WTC11 (cell line): ENCODE measurements at places on chromosomes 6 and 20.
A peak's percentile ranks its signal among the peaks of the same experiment; 100 is the strongest.

- DNase-seq, result no peak
Observed at GRCh38 chr6:119612176-119612891, 262.8 kb upstream of the MAN1A1 start.

DNA sequence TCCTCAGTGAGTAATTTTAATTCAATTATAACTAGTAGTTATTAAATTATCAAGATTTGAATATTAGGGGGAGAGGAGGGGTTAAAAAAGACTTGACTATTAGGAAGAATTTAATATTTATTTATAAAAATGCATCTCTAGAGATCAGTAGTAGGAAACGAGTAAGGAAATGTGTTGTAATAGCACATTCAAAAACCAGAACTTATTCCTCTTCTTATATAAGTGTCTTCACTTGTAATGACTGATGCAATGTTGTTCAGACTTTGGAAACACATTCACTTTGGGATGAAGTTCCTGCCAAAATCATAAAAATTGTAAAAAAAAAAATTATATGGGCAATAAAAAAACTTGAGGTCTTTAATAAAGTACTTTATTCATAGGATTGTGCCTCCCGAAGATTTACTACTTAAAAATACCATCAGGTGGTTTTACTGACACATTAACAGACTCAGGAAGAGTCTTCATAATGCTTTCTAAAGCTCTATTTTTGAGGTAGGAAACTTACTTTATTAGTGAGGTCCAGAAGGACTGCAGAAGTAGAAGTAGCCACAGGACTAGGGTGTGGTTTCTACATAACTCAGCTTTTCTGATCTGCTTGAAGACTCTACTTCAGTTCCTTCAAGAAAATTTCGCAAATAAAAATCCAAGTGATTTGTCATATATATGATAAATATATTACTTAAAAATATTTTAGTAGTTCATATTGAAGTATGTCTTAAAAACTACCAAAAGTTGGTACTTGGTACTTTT is 59.8 kb downstream of the CCDC170 start:
- DNase-seq, result no peak

DNA sequence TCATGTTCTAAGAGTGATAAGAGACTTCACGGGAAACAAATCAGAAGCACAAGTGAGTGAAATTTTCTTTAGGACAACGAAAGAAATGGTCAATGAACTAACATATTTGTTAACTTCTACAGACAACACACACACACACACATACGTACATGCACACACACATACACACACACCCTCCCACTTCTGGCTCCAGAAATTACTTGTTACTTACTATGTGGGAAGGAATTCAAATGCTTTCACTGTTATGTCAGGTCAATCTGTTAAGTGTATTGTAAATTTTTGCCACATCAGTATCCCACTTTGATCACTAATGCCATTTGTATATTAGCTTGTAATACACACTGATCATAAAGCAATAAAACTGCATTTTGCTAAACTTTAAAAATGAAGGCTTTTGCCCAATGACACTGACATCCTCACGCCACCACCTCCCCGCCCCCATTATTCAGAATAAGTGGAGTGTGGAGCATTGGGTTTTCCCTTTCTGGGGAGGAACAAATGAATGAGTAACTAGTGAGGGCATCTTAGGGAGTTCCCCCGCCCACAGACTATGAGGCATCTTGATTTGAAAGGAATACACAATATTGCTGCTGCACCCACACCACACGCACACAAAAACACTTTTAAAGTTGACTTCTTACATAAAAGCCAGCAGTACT is 76.2 kb downstream of the ATXN1 start:
- no peak for DNase-seq

DNA sequence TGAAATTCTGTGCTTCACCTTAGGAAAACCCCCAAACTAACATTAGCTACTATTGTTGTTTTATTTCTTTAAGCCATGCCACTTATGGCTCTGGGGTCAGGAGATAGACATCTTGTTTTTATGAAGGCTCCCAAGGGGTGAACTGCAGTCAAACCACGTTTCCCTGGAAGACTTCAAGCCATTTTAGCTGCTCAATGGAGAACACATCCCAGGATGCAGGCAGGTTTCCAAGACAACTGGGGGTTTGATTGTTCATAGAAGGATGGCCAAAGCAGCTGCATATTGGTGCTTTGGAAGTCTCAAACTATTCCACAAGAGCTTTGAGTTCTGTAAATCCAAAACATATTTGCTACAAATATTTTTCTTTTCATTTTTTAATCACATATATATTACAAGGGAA is 818.0 kb downstream of the MAFB start:
- no peak for DNase-seq

DNA sequence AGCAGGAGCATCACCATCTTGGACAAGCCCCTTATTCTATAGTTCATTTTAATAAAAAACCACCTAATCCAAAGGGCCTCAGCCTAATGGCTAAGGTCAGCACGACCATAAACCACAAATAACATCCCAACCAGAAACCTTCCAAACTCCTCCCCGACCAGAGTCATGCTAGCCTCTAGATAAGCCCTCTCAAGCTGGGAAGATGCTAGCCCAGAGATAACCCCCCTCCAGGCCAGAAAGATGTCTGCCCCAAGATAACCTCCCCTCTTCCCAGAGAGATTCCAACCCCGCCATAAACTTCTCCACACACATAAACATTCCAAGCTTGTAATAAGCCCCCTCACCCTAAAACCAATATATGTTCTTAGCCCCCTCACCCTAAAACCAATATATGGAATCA is 38.5 kb upstream of the OR14J1 start:
- no peak for DNase-seq

GRCh38 chr20:3483784-3484183 is 13.0 kb downstream of the ATRN start:
- no peak for DNase-seq

- no peak for DNase-seq
Observed at GRCh38 chr6:66326228-66326627, 619.2 kb upstream of the EYS start.

GRCh38 chr6:14366872-14367271 is 249.3 kb downstream of the CD83 start:
- DNase-seq, result no peak

GRCh38 chr20:50589548-50590347 is 79.6 kb downstream of the PTPN1 start:
- no peak for DNase-seq

- DNase-seq, result no peak
Observed at GRCh38 chr6:136137008-136137692, 113.0 kb downstream of the MTFR2 start.

DNA sequence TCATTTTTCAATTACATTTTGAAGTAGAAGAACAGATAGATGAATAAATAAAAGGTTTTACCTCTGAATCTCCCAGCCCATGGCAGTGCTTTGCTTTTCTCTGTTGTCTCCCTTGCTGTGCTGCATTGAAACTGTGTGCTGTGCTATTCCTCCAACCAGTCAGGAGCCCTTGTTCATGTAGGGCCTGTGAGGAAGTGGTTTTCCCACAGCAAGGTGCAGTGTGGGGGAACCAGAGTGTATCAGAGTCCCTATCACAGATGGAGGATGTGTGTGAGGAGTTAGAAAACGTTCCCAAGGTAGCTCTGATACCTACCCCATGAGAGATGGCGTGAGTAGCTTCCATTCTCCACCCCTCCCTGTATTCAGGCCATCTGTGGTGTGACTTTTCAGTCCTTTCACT is 72.8 kb upstream of the RALGAPA2 start:
- no peak for DNase-seq

DNA sequence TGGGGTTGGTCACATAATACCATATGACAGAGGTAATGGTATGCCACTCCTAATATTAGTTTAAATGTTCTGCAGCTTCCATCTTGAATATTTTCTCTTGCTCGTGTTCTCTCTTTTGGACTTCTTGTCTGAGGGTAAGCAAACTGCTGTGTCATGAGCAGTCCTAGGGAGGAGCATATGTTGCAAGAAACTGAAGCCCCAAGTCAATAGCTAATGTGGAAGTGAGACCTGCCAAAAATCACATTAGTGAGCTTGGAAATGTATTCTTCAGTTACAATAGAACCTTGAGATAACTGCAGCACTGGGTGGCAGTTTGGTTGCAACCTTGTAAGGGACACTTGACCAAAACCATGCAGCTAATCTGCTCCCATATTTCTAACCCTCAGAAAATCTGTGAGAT is 178.2 kb upstream of the IMPG1 start:
- no peak for DNase-seq

- DNase-seq, result peak; percentile 49
Observed at GRCh38 chr20:37901654-37902503, 1.0 kb upstream of the VSTM2L start.

DNA sequence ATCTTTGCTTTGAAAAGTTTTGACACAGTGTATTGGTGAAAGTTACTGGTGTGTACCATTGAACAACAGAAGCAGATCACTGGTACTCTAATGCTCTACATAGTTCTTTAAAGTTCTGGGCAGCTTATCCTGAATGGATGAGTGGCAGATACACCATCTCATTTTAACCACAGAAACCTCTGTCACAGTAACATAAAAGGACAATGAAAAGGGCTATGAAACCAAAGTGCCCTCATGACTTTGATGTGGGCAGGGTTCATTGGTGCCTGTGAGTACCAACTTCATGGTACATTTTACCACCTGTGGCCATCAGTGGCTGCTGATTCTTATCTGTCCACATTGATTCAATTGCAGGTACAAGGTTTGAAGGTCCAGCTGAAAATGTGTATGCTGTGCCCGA is 285.7 kb upstream of the PREP start:
- no peak for DNase-seq

DNA sequence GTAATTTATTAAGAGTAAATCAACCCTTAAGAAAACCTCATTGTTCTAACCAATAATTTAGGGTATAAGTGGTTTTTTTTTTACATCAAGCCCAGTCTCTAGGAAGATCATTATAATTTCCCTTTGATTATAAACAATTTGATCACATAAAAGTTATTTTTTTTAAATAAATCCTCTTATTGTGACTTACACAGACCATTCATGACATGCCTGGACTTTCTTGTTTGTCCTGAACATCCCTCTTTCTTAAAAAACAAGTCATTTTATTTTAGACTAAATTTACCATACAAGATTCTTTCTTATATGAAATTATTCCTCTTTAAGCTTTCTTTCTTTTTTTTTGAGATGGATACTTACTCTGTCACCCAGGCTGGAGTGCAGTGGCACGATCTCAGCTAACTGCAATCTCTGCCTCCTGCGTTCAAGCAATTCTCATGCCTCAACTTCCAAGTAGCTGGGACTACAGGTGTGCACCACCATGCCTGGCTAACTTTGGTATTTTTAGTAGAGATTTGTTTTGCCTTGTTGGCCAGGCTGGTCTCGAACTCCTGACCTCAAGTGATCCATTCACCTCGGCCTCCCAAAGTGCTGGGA is 53.6 kb upstream of the AGPAT4 start:
- no peak for DNase-seq
